ENCODE measurements at places on chromosomes 12 and 14.

DNA sequence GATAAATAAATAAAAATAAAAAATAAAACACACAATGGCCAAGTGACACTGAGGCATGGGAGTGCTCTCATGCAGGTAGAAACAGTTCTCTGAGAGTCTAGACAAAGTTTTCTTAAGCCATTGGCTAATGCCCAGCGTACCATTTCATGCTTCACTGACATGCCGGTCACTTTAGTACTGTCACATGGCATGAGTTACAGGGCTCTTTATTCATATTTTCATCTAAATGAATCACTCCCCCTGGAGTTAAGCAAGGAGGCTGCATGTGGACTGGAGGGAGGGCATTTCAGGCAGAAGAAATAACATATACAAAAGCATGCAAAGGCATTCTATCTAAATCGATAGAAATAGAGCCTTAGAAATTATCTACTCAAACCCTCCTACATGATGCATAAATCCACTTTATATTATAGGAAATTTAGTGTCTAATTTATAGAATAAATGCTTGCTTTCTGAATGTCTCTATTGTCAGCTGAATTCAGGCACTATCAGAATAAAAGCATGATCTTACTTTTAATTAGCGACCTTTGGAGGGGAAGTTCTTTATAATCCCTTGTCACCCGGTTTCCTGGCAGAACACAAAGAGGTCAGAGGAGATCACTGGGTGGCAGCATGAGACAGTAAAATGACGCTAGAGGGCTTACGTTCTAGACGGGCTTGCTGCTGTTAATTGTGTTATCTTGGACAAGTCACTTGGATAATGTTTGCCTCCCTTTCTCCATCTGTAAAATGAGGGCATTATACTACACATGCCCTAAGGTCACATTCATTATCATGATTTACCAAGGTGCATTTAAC is 17.5 kb downstream of the DYRK4 start:
- peak; percentile 5 for DNase-seq

DNA sequence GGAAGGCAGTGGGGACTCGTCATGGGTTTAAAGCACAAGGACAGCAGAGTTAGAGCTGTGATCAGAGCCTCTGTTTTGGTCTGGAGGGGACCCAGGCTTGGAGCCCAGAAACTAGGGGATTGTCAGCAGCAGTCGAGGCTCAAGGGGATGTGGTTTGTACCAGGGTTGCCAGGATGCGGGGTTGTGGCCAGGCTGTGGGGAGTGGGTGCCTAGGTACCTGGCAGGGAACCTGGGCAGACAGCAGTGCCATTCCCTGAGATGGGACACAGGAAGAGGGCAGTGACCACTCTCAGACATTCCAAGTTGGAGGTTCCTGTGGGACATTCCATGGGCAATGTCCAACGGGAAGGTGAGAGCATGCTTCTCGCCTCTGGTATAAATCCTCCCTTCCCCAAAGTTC is 222.3 kb downstream of the SLC41A2 start:
- no peak for DNase-seq

DNA sequence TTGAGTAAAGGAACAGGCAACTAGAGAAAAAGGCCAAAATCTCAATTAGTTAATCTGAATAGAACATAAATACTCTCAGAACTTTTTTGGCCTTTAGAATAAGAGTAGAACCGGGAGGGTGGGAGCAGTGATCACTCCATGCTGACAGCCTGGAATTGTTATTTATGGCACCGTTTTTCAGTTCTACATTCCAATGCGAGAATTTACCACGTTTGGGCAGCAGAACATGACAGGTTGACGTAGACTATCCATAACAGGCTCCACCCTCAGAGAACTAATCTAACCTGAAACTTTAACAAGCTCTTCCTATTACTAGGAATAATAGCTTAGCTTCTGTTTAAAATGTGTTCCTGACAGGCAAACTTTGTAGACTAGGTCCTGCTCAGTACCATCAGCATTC is 379.1 kb downstream of the SEC23A start:
- DNase-seq: no peak

DNA sequence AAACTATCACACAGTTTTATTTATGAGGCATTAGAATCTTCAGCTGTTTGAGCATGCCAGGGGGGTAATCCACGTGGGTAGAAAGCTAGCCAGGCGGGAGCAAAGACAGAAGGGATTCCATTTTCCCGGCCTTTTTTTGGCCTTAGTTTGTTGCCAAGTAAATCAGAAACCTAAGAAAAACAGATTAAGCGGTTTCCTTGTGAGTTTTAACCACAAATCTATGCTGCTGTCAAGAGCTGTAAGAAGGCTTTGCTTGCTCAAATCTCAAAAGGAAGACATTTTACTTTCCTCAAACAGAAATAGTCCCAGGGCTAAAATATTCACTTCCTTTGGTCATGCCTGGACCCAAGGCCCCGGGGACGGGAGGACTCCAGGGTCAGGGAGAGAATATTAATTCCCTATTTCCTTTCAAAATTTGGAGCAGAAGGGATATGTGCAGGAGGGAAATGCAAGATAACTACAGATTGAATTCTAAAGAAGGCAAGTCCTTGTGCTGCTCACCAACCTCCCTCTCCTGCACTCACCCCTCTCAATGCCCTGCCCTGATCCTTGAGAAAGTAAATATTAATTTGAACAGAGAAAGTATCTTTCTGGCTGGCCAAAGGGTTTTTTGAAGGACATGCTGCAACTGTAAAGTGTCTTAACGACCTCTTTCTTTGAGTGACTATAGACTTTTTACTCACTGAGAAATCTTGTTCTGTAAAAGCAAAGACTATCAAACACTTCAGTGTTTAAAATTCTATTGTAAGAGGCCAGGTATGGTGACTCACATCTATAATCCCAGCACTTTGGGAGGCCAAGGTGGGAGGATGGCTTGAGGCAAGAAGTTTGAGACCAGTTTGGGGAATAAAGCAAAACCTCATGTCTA is 75.7 kb downstream of the HSD17B6 start:
- no peak for DNase-seq

GRCh38 chr12:29725587-29726320 is 58.0 kb downstream of the TMTC1 start:
- DNase-seq: no peak

DNA sequence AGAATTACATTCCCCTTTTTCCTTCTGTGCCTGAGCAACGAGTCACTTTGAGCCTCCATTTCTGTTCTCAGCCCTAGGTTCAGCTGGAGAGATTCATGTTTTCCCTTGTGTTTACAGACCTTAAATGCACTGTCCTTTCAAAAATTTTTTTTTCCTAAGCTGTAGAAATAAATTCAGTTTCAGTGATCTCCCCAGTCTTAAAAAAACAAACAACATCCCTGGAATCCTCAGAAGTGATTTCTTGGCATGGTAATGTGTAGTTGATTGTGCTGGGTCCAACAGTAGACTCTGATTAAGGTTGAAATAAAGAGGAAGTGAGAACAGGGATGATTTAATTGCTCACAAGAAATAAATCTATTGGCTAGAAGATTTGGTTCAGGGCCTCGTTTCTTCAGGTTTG is 89.3 kb downstream of the NTN4 start:
- DNase-seq: peak; percentile 35

- no peak for DNase-seq
These were observed 52.4 kb upstream of the FRS2 start for GRCh38 chr12:69417741-69418167.

- no peak for DNase-seq
These were observed 157.4 kb downstream of the RGS6 start for GRCh38 chr14:72089625-72090024.

DNA sequence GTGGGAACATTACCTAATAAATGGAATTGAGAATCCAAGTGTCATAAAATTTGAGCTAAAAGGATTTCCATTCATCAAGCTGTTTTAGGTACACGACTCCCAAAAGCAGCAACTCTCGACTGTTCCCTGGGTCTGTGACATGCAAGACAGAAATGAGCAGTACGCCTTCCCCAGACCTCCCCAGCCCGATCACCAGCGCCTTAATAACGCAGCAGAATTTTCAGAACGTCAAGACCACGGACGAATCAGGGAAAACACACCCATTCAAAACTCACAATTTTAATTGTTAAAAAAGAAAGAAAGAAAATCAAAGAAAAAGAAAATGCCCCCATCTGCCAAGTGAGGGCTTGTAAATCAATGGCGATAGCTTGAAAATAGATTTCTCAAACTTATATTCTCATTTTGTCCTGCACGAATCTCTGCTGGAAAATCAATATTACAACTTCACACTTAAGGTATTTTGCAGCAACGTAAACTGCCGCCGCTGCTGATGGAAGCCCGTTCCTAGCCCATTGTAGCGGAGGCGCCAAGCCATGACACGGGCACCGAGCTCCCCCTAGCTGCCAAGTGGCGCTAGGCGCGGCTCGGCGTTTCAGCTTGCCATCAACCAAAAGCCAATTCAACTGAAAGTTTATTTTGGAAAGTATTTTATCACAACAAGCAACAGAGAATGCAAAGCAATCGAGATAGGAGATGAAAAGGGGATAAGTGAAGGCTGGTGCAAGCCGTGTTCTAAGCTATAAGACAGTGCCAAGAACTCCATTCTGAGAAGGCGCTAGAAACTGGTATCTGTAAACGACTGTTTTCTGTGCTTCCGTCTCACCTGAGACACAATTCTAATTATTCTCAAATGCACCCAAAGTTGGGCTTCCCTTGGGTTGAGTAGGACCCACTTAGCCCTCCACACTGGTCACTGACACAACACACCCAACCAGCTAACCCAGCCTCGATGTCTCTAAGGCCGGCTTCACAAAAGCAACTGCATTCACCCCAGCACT is 5.5 kb downstream of the BCL11B start:
- DNase-seq: peak; percentile 53

- peak; percentile 62 for DNase-seq
These were observed 5.5 kb downstream of the C12orf71 start for GRCh38 chr12:27076928-27077327.

GRCh38 chr12:19302100-19302640 is 137.1 kb upstream of the AEBP2 start:
- no peak for DNase-seq

DNA sequence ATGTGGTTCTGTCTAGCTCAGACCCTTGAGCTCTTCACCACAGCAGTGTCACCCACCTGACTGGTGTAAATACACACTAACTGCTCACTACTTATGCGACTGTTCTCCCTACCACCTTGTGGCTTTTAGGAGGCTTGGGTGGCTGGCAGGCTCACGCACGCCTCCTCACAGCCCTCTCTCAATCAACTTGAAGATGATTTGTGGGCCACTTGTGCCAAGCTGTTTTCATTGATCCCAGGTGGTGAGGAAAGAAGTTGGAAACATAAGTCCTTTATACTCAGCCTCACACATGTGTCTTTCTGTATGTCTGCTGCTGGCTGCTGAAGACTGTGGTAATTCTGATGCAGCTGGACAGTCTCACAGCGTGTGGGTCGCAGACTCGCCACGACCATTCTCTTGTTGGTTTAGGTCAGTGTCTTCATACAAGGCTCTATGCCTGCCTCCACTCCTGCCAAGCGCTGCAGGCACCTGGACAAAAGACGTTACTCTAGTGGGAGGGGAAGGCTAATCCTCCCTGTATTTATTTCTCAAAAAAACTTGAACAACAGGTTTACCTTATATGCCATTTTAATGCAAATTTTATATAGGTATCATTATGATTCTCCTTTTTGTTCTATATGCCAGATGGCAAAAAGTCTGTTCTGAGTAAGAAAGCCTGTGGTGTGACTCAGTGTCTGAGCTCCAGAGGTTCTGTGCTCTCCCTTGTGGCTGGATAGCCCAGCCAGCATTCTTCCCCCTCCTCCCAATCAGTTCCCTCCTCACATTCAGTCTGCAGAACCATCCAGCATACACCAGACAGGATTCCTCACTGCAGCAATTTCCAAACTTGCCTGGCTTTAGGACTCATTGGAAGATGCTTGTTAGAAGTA is 115.6 kb downstream of the DIP2B start:
- DNase-seq: peak; percentile 89

GRCh38 chr12:89203144-89203543 is 149.2 kb downstream of the DUSP6 start:
- DNase-seq: no peak

GRCh38 chr12:79407671-79408622 is 282.8 kb downstream of the PAWR start:
- peak; percentile 91 for DNase-seq

- no peak for DNase-seq
These were observed 7.0 kb downstream of the SRP54 start for GRCh38 chr14:34989762-34990161.

- DNase-seq: peak; percentile 11
These were observed 245.6 kb upstream of the RGS6 start for GRCh38 chr14:71686677-71687076.

GRCh38 chr12:26629864-26630263 is 203.1 kb downstream of the ITPR2 start:
- peak; percentile 44 for DNase-seq

DNA sequence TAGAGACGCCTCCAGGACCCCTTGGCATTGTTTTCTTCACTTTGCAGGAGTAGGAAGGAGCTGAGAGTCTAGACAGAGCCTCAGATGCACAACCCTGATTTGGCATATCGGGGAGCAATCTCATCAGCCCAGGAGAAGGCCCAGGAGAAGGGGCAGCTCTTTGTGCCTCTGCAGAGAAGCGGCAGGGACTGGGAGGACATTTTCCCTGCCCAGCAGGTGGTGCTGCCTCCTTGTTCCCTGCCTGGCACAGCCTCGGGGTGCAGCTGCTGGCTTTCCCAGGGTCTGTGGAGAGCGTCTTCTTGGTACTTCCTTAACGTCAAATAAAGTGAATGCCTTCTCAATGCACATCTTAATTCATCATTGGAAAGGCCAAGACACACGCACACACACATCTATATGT is 419.5 kb downstream of the TMEM121 start:
- no peak for DNase-seq

DNA sequence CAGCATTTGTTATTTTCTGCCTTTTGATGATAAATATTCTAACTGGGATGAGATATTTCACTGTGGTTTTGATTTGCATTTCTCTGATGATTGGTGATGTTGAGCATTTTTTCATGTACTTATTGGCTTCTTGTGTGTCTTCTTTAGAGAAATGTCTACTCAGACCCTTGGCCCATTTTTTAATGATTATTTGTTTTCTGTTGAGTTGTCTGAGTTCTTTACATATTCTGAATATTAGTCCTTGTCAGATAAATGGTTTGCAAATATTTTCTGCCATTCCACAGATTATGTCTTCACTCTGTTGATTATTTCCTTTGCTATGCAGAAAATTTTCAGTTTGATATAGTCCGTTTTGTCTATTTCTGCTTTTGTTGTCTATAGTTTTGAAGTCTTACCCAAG is 317.0 kb downstream of the CEP128 start:
- peak; percentile 64 for DNase-seq

All from EL (cell line).